ENCODE measurements at places on chromosomes 6 and 20. TPM values are rescaled to one million over a fixed set of nuclear protein-coding genes. Genes with fewer than 3 reads are reported as not detected.

Gene C20orf202
- 0.41 TPM for total RNA-seq

Gene HSPA12B
- total RNA-seq: 2.4 TPM

Gene AVP
- total RNA-seq: not detected

Gene SH3BGRL2
- total RNA-seq: 23.6 TPM

Gene SOBP
- total RNA-seq: 42.4 TPM

Gene RBPJL
- total RNA-seq: not detected

Gene SNPH
- 21.6 TPM for total RNA-seq

Gene PI3
- not detected for total RNA-seq

Gene LINC00237
- total RNA-seq: 0.82 TPM

Gene LCA5
- 14.3 TPM for total RNA-seq

Gene MUCL3
- total RNA-seq: not detected

Gene EBF4
- total RNA-seq: 11.8 TPM

Gene PAX1
- not detected for total RNA-seq

Gene CST4
- total RNA-seq: not detected

Gene SLC13A3
- 10.2 TPM for total RNA-seq

Gene DDO
- 0.41 TPM for total RNA-seq

Gene RTF2
- 48.9 TPM for total RNA-seq

Gene SEL1L2
- total RNA-seq: 0.41 TPM

Gene FNDC1
- total RNA-seq: 1.2 TPM
